ENCODE measurements at places on chromosomes 5 and 9.

GRCh38 chr5:130400091-130400490 is 495.8 kb downstream of the CHSY3 start:
- DNase-seq = no peak

DNA sequence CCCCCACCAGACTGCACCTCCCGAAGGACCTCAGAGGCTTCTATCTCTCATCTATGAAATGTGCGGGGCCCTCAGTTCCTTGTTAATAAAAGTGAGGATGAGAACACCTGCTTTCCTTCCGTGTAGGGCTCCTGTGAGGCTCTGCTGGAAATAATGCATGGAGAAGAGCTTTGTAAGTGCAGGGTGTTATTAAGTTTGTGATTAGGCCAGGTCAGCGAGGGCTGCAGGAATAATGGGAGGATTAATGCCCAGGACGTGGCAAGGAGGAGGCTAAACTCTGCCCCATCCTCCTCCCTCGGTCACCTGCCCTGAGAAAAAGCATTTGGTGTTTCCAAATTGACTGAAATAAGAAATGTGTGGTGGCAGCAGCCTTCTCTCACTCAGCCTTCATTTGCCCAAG is 83.5 kb upstream of the HSPA9 start:
- DNase-seq = peak; percentile 8

GRCh38 chr5:73160239-73160671 is 12.7 kb upstream of the TMEM174 start:
- no peak for DNase-seq

DNA sequence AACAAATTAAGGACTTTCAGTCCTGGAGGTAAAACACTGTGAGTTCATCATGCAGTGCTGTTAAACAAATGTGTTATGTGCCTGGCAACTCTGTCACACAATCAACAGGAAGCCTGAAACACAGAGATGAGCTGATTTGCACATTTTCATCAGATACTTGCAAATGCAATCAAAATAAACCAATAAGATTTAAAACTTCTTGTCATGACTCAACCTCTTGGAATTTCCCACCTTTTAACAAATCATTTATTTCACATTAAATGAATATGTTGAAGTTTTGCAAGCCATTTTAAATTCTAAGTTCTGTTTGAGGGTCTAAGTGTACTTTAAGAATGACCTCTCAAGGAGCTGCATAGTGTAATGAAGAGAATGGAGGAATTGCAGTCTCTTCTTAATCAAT is 64.4 kb downstream of the ANXA1 start:
- DNase-seq = no peak

GRCh38 chr5:79464695-79465332 is 49.1 kb downstream of the HOMER1 start:
- peak; percentile 22 for DNase-seq

GRCh38 chr9:13646500-13647021 is 367.1 kb upstream of the MPDZ start:
- no peak for DNase-seq

DNA sequence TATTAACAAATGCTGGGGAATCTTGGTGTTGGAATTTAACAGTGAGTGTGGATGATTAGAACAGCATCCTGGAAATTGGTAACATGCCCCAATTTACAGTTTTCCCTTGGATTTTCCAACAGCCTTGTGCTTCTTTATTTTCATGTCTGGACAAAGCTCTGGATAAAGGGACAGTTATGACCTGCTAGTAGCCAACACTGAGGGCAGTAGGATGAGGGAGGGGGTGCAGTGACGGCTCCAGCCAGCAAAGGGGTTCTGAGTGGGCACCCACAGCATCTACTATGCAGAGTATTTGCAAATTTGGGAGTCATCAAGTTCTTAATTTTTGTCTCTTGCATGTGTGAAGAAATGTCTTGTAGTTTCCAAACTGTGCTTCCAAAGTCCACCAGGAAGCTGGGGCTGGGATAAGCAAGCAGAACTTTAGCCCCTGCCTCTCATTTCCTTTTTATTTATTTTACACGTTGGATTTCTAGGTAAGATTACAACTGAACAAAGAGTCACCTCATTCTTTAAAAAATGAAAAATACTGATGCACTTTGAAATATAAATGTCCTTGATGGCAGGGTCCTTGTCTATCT is 63.0 kb upstream of the SELENOP start:
- DNase-seq = no peak

DNA sequence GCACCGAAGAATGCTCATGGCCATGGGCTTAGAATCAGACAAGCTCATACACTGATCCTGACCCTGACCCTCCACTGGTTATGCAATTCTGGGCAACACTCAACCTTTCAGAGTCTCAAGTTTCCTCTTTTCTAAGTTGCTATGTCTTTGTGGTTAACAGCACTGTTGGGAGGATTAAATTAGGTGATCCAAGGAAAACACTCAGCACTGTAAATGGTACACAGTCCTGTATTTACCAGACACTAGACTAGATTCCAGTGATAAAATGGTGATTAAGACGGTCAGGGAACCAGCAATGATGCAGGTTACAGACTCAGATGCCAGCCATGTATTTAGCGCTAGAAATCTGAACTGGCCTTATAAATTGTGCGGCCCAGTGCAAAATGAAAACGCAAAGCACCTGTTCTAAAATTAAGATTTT is 8.1 kb downstream of the ARL15 start:
- no peak for DNase-seq

DNA sequence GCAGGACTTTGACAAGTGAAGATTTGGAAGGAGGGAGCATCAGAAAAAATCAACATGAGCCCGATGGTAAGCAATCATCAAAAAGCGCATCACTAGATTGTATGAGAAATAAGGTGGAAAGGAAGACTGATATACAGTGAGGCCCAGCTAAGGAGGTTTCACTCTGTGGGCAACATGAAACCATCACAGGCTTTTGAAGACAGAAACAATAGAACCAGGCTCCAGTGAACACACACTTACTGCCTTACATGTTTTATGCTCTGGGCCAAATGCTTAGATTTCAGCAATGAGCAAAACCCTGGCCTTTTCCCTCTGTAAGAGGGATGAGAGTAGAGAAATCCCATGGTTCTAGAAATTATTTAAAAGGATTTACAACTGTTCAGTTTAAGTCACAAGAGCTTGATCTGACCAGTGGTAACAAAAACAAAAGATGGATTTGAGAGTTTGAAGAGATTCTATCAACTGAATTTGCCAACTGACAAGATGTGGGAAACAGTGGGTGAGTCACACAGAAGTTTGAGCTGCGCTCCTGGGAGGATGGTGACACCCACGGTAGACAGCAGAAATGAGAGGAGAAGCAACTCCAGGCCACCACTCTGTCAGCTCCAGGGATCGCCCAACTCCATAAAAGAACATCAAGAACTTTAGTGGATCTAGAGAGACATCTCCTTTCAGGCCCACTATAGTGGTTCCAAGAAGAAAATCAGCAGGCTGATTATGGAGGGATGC is 261.8 kb downstream of the MCTP1 start:
- DNase-seq = no peak

DNA sequence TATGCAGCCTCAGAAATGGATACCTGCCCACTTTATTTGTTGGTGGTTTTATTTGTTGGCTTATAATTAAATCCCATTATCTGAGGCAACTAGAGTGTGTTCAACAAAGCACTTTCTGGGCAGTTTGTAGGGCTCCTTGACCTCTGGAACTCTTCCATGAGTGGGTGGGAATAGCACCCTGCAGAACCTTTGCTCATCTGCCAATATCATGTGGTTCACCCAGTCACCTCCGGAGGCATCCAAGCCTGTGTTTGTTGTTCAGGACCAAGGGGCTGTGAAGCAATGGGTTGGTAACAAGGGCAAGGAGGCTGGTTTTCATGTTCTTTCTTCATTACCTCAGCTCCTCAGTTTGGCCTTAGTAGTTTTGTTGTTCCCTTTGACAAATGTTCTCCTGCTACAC is 314.0 kb downstream of the NDUFS4 start:
- no peak for DNase-seq

DNA sequence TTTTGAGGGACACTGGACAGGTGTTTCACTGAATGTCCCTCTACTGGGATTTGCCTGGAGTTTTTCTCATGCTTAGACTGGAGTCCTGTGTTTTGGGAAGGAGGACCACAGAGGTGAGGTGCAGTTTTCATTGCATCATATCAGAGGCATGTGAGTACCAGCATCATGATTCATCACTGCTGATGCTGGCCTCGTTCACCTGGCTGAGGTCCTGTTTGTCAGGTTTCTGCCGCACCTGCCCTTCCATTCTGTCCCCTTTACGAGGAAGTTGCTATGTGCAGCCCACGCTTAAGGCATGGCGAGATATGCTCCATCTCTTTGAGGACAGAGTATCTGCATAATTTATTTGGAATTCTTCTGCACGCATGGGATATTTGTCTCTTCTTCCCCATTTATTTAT is 162.1 kb downstream of the TENT4A start:
- peak; percentile 40 for DNase-seq

DNA sequence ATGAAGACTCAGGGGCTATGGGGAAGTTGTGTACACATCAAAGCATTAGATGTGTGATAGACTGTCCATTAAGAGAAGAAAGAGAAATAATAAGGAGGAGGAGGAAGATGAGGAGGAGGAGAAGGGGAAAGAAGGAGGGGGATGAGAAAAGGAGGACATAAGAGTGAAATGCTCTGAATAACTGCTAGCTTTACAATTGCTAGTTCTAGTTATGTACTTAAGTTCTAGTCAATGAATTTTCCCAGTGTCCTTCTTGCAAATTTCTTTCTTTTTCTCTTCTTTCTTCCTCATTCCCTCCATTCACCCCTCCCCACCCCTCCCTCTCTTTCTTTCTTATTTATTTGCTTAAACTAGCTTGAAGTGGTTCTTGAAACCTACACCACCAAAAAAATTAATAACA is 534.9 kb upstream of the GRAMD2B start:
- DNase-seq = no peak

DNA sequence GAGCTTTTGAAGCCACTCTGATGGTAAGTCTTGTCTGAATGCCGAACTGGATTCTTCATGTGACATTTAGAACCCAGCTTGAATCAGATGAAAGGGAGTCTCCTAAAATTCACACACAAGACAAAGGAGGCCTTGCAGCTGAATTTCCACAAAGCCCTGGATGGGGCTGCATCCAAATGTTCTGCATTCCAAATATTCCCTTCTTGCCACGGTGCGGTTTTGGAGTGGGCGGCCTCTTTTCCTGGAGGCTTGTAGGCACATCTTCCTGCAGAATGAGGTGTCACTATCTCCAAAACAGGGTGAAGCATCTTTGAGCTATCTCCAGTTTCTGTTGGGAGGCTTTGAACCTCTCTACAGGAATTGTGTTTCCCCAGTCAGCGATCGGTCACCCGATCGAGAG is 342.7 kb downstream of the ARHGEF28 start:
- DNase-seq = no peak

DNA sequence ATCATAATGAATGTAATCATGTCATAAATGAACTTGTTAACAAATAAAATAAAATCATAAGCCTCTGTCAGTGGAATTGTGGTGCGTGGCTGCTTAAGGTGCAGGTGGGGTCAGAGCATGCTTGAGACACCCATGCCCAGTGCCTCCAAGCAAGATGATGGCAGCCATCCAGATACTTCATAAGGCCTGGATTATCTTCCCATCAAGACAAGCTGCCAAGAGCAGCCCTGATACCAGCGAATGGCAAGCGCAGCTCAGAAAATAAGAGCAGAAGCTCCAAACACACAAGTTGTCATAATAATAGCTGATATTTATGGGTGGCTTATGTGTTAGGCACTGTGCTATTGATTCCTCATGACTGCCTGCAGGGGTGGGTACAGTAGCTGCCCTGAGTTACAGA is 21.8 kb upstream of the LMX1B start:
- DNase-seq = no peak

- no peak for DNase-seq
These were observed 42.3 kb downstream of the SHOC1 start for GRCh38 chr9:111752455-111752854.

- no peak for DNase-seq
These were observed 190.6 kb downstream of the MAT2B start for GRCh38 chr5:163695830-163696578.

DNA sequence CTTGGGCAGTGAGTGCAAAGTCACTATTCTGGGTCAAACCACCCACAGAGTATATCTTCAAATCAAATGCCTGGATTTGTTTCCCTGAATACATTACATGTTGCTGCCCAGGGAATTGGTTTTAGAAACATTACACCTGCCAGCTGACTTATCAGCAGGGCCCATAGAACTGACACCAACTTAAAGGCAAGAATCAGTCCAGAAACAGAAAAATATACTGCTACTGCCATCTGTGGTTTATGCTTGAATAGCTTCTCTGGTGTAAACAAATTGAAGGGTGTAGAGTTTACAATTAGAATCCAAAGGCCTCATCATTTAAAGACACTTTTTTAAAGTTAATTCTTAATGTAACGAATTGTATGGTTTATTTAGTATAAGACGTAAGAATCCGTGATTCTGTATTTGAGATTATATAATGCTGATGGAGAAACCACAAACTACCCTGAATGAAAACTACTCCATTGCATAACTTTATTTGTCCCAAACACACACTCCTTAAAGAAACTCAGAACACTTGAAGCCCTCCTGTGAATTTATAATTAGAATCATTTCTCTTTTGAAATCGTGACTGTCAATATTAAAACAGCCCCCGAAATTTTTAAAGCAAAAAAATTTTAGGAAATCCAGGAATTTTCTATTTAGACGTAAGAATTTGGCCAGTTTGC is 6.2 kb downstream of the NR6A1 start:
- DNase-seq = no peak

DNA sequence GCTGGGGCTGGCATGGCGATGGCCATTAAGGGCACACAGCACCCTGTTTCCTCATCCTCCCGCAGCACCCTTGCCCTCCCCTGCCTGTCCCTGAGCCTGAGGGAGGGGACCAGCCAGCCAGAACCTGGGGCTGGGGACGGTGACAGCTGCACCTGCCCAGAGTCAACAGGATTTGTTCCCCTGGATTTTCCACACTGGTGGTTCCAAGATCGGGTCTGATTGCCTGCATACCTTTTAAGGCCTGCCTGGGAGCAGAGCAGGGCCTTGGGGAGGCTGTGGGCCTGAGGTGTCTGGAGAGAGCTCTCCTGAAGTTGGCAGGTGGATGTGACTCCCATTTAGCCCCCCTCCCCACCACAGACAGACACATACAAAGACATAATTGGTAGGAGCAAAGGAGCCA is 61.0 kb upstream of the C5orf58 start:
- DNase-seq = no peak

DNA sequence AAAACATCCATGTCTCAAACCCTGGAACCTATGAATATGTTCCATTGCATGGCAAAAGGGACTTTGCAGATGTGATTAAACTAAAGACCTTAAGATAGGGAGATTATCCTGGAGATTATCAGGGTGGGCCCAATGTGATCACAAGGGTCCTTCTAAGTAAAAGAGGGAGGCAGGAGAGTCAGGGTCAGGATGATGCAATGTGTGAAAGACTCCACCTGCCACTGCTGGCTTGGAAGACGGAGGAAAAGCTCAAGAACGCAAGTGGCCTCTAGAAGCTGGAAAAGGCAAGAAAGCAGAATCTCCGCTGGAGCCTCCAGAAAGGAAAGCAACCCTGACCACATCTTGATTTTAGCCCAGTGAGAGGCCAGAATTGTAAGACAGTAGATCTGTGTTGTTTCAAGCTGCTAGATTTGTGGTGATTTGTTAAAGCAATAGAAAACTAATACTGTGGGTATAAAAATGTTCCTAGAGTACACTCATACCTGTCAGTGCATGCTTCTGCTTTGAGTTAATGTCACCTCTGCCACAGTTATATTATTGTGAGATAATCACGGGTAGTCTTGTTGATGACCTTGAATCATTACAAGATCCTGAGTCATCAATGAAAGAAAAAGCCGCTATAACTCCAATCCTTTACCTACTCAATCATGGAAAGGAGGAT is 93.5 kb upstream of the TNPO1 start:
- DNase-seq = no peak
